ENCODE measurements at places on chromosomes 2 and 18. TPM values are rescaled to one million over a fixed set of nuclear protein-coding genes. Genes with fewer than 3 reads are reported as not detected.

The B3GNT7 gene
- 0.14 TPM for total RNA-seq

The OR6B2 gene
- not detected for total RNA-seq

The CDK15 gene
- 1.3 TPM for total RNA-seq

The FAM168B gene
- 146 TPM for total RNA-seq

The SCYGR4 gene
- not detected for total RNA-seq

The ABCG8 gene
- not detected for total RNA-seq

The POTEC gene
- total RNA-seq: not detected

The HOXD13 gene
- not detected for total RNA-seq

The PHOSPHO2 gene
- 1.3 TPM for total RNA-seq

The CHRNG gene
- total RNA-seq: not detected

The GALNT1 gene
- 113 TPM for total RNA-seq

The ACTG2 gene
- 61.7 TPM for total RNA-seq

The CD8A gene
- not detected for total RNA-seq

The TYW5 gene
- total RNA-seq: 7.2 TPM

The EIPR1 gene
- 27.4 TPM for total RNA-seq

The MATN3 gene
- total RNA-seq: 2.3 TPM

The RAB31 gene
- 79.9 TPM for total RNA-seq

The ASB18 gene
- total RNA-seq: not detected

The AGXT gene
- total RNA-seq: not detected

The GAD1 gene
- 0.22 TPM for total RNA-seq

The UGT1A1 gene
- total RNA-seq: not detected

The DTNB gene
- total RNA-seq: 3.7 TPM

The SLC14A1 gene
- 18.2 TPM for total RNA-seq

The GKN1 gene
- total RNA-seq: 0.22 TPM

The ST8SIA5 gene
- not detected for total RNA-seq

The TMEM200C gene
- not detected for total RNA-seq

The LCT gene
- not detected for total RNA-seq

The ANKRD29 gene
- total RNA-seq: 0.22 TPM

The CPS1 gene
- total RNA-seq: 4.2 TPM

The STAT4 gene
- 1.1 TPM for total RNA-seq

The RFTN2 gene
- total RNA-seq: not detected

The PDE11A gene
- 0.43 TPM for total RNA-seq

The RAD51AP2 gene
- total RNA-seq: under 0.01 TPM

The ACVR1C gene
- total RNA-seq: not detected

The RETREG2 gene
- 74.7 TPM for total RNA-seq

The MC4R gene
- not detected for total RNA-seq

The CEP192 gene
- total RNA-seq: 15.3 TPM

The DIPK1C gene
- not detected for total RNA-seq

The IGFBP2 gene
- total RNA-seq: 35.0 TPM

The CROCC2 gene
- total RNA-seq: not detected

The GAL3ST2 gene
- 0.14 TPM for total RNA-seq

The SLC66A2 gene
- 40.8 TPM for total RNA-seq

The CCDC85A gene
- total RNA-seq: 6.7 TPM

The ATOH8 gene
- 10.9 TPM for total RNA-seq

The CREG2 gene
- total RNA-seq: 1.3 TPM

The PSMA8 gene
- not detected for total RNA-seq

The ABCG5 gene
- total RNA-seq: not detected

The PTPRN gene
- 7.9 TPM for total RNA-seq

The KLHL29 gene
- 3.1 TPM for total RNA-seq

The GCA gene
- 1.1 TPM for total RNA-seq

The FAM237A gene
- total RNA-seq: not detected

The LYG1 gene
- total RNA-seq: 0.44 TPM

The CYRIA gene
- total RNA-seq: 0.43 TPM

The GRHL1 gene
- total RNA-seq: 0.22 TPM
